CD4-positive, alpha-beta T cell treated with Interleukin-17A for 1 hour (primary cell): ENCODE measurements at places on chromosomes 12 and 14.

DNA sequence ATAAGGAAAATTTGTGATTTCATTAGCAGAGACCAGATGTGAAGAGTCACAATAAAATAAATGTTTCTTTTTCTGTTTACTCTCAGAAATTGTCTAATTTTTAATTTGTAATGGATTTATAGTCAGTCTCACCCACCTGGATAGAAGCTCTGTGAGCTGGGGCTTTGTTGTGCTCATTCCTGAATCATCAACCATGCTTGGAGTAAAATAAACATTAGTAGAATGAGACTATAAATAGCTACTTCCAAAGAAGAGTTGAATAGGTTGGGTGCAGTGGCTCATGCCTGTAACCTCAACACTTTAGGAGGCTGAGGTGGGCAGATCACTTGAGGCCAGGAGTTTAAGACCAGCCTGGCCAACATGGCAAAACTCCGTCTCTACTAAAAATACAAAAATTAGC lies 185.3 kb upstream of the FBXO33 start:
- no peak for DNase-seq

GRCh38 chr12:32964981-32965585 lies 68.5 kb upstream of the PKP2 start:
- no peak for DNase-seq

DNA sequence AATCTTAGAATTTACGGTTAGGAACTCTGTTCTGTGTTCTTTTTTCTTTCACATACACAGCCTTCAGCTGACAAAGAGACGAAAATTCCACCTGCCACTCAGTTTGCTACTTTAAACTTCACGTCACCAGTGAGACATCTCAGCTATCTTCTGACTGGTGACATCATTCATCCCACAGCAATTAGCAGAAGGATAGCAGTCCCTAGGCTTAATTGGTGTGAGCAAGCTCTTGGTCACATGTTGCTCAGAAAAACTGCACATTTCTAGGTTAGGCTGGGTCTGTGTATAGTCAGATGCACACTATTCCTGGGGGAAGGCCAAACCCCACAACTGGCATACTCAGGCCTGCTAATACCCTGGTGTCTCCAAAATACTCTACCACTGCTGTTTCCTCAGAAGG lies 23.9 kb downstream of the SLC7A7 start:
- DNase-seq = no peak

DNA sequence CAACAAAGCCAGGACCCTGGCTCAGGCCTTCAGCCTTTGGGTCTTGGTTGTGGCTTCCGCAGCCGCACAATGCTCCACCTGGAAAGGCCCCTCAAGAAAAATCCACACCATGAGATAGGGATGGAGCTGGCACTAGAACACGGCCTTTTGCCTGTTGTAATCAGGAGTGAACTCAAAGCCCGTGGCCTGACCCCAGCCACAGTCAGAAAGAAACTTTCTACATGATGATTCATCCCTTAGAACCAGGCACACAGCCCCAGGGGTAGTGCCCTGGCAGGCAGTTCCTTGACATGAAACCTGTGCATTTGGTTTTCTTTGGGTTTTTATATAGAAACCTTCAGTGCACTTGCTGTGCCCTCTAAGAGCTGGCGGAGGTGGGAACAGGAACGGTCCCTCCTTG lies 5.1 kb downstream of the CLMN start:
- no peak for DNase-seq

GRCh38 chr14:68784226-68784910 lies 8.5 kb downstream of the ZFP36L1 start:
- DNase-seq = peak; percentile 23

- no peak for DNase-seq
These were observed 17.0 kb downstream of the EEA1 start for GRCh38 chr12:92912052-92912451.

DNA sequence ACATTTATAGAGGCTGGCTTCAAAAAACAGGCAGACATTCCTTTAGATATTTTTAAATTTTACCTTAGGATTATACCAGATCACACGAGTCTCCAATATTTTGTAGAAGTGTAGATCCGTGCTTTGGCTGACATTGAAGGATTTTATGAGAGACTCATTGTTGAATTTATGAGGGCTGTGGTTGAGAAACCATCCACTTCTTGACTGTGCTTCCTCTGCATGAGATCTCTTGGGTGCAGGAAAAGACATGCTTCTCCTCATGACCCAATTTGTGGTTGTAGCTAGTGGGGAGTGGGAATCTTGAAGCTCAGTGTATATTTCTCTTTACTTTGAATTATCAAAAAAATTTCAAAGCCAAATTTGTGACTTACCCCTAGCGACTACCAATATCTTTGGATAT lies 36.7 kb upstream of the NKX2-8 start:
- DNase-seq = no peak

DNA sequence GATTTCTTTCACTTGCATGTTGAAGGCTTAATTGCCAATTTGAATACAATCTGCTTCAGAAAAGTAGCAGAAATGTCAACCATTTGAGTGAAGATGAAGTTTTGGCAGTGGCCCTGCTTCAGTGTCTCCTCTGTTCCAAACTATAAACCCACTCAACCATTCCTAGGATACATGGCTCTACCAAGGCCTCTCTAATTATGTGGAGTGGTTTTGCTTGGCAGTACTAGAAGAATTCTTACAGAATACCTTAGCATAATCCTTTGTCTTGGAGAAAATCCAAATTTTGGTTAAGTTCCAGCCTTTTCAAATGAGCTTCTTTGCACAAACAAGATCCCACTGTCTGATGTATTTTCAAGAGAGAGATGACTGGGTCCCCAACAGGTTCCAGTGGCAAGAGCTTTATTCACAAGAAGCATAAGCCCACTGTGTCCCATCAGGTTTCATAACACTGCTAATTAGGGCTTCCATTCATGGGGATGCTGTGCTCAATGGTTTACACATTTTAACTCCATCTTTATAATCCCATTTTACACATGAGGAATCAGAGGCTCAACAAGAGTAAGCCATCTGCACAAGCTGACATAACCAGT lies 234.5 kb downstream of the IPO8 start:
- DNase-seq = no peak

- DNase-seq = no peak
These were observed 1.1 kb upstream of the GNB3 start for GRCh38 chr12:6839482-6840201.

GRCh38 chr12:22788913-22789312 lies 163.9 kb downstream of the ETNK1 start:
- DNase-seq = no peak

DNA sequence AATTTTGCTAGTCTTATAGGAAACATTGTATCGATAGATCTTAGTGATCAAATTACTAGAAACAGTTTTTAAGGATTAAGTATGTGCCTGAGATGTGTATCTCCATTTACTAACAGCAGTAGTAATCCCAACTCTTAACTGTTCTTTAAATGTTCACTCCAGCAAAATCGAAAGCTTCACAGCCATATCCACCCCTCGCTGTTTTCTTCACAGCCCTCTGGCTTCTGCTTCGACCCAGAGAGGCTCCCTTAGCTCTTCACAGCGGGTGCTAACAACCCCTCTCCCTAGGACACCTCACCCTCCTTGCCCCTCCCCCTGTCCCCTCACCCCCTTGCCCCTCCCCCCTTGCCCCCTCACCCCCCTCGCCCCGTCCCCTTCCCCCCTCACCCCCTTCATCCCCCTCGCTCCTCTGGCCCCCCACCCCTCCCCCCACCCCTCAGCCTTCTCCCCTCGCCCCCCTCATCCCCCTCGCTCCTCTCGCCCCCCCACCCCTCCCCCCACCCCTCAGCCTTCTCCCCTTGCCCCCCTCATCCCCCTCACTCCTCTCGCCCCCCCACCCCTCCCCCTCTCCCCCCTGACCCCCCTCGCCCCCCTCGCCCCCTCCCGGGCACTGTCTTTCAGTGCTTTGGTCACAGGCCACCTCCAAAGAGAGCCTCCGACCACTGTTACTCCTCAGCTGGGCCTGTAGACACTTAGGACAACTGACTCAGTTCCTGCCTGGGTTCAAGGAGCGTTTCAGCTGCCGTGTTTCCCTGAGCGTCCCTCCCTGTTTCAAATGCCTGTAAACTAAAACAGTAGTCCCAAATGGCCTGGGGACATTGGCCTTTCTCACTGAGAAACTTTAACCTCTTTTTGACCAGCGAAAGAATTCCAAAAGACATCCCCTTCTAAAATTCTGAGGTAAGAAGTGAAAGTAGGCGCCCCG lies 46.0 kb upstream of the DYNC1H1 start:
- DNase-seq = no peak

DNA sequence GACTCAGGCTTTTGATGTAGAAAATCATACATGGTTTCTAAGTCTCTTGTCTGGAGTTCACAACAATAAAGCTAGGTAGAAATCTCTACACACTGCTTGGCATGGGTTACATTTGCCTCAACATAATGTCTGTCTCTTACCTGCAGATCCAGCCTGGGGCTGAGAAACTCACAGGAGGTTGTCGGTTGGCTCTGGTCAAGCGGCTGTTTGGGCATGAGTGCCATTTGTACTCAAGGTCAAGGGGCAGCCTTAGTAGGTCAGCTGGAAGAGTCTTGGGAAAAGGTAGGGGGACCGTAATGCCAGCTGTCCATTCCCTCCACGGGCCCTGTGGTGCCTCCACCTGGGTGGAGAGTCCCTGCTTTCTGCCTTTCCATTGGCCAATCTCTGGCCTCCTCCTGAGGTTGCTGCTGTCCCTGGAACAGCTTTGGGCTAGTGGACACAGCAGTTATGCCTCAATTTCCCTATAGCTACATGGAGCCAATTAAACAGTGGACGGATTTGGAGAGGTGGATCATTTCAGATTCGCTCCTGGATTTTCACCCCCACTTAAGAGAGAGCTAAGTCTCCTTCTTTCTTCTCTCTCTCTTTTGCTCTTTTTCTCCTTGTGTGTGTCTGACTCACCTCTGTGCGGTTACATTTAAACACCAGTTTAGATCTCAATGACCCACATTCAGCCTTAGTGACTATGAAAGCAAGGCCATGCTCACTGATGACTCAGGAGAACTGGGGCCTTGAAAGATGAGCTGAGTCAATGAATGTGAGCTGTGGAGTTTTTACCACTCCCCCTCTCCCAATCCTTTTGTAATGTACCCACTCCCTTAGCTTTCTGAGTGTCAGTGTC lies 132.8 kb upstream of the HIF1A start:
- peak; percentile 36 for DNase-seq

DNA sequence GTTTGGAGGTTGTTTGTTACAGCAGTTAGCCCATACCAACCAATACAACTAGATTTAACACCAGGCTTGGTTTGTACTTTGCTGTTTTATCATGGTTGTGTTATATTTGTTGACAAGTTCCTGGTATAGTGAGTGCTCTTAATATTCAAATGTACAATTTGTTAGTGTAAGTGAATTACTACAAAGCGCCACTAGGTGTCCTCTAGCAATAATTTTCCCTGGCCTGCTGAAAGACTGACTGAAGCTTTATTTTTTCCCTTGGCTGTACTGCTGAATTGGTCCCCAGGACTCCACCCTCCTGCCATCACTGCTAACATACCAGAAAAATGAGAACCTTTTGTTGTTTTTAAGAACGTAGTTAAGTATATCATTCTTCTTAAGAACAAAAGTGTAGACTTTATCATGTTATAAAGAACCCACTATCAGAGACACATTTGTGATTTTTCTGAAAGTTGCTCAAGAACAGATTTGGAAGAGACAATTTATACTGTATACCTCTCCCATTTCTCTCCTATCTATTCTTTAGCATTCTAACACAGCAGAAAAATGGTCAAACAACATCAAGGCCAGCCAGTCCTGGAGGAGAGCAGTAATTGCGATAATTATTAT lies 75.3 kb upstream of the FAR2 start:
- peak; percentile 59 for DNase-seq

DNA sequence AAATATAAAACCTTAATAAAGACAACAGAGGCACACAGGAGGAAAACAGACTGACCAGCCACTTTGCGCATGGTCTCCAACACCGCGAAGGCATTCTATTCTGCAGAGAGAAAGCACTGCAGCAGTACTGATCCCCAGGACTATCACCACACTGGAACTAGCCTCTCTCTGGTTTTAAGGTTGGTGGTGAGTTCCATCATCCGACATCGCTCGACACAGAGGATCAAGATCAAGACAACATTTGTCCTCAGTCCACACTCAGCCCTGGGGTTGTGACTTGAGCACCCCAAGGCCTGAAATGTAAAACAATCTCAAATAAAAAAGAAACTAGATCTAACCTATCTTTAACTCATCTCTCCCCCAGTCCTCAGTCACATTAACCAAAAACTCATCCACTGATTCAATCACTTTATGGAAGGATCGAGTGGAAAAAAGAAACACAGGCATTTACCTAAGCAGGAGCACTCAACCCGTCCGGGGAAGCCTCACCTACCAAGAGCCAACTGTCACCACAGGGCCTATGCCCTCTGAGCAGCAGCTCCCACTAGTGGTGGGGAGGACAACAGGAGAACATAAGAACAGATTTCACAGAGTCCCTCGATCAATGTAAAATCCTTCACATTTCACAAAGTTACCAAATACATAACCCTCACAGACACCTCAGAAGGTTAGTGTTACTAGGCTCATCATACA lies 17.7 kb downstream of the STXBP6 start:
- peak; percentile 7 for DNase-seq

DNA sequence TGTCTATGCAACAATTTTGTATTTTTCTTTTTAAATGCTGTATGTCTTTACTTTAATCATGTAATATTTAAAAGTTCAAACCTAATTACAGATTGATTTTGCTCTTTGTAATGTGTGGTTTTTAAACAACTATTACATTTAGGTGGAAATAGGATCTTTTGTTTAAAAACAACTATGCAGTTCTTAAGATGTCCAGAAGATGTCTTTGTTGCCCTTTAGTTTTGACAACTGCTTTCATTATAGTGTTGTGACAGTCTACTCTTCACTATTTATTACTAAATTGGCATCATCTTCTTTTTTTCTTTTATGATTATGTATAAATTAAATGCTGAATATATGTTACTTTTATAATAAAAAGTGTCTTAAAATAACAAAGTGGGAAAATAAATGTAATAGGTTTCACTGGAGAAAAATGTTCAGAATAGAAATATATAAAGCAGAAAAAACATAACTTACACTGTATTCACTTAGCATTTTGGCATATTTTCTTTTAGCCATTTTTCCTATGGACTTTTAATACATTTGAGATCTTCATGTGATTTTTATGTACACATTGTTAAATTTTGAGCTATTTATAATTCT lies 27.1 kb upstream of the PCNX4 start:
- peak; percentile 65 for DNase-seq

DNA sequence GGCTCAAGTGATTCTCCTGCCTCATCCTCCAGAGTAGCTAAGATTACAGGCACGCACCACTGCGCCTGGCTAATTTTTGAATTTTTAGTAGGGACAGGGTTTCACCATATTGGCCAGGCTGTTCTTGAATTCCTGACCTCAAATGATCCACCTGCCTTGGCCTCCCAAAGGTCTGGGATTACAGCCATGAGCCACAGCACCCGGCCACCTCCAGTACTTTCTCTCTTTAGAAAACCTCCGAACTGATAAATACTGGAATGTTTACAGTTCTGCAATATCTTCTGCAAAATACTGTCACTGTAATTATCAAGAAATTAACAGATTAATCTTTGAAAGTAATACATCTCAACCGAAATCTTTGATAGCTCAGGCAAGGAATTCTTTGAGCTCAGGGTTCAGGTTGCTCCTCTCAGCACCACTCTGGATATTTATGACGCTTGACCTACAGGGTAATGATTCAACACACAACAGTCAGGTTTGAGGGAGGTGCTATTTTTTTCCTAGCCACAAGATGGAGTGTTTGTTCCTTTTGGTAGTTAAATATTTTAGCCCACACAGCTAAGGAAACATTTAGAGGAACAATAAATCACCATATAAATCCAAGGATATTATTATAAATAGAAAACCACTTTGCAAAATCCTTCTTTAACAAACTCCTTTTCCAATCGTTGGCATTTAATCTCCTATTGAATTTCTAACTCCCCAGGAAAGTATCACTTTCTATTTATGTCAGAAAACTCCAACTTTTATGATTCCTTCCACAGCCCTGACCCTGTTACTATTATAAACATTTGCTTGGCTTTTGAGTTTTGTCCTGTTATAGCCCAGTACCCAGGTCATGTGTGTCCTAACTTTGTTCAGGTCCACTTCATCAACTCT lies 48.6 kb upstream of the GTF2A1 start:
- peak; percentile 59 for DNase-seq
